ENCODE measurements at places on chromosomes 2 and 18.

- DNase-seq = no peak
These were observed 13.6 kb downstream of the EML4 start for GRCh38 chr2:42182654-42183308.

DNA sequence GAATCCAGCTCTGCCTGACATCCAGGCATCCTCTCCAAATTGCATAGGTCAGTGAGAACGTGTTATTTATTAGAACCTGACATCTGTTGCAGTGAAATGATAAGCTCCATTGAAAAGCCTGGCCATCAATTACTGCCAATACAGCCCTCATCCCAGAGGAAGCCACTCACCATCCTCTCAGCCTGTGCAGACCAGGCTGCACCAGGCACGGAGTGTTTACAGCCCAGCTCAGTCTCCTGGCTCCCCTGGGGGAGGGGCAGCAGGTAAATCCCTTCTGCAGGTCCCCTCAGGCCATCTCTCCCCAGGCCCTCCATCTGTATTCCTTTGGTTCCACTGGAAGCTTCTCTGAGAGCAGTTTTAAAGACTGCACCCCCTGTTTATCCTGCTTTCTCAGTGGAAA lies 82.6 kb upstream of the FOSL2 start:
- DNase-seq = no peak

GRCh38 chr18:49052891-49053644 lies 102.3 kb upstream of the SMAD7 start:
- peak; percentile 84 for DNase-seq

DNA sequence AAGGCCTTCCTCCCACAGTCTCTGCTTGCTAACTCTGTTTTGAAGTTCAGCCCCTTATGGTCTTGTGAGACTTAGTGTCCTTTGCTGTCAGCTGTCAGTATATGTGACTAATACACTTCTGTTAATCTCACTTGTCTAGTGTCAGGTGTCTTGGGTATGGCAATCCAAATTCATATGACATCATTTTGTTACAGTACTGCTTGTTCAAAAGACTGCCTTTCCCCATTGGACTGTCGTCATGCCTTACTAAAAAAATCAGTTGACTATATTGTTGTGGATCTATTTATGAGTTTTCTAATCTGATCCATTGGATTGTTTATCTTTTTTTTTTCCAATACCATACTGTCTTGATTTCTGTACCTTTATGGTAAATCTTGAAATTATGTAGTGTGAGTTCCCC lies 611.4 kb upstream of the HS6ST1 start:
- no peak for DNase-seq

GRCh38 chr2:47222826-47223554 lies 67.9 kb upstream of the STPG4 start:
- no peak for DNase-seq

GRCh38 chr2:240985881-240986786 lies 12.3 kb upstream of the SNED1 start:
- DNase-seq = no peak

DNA sequence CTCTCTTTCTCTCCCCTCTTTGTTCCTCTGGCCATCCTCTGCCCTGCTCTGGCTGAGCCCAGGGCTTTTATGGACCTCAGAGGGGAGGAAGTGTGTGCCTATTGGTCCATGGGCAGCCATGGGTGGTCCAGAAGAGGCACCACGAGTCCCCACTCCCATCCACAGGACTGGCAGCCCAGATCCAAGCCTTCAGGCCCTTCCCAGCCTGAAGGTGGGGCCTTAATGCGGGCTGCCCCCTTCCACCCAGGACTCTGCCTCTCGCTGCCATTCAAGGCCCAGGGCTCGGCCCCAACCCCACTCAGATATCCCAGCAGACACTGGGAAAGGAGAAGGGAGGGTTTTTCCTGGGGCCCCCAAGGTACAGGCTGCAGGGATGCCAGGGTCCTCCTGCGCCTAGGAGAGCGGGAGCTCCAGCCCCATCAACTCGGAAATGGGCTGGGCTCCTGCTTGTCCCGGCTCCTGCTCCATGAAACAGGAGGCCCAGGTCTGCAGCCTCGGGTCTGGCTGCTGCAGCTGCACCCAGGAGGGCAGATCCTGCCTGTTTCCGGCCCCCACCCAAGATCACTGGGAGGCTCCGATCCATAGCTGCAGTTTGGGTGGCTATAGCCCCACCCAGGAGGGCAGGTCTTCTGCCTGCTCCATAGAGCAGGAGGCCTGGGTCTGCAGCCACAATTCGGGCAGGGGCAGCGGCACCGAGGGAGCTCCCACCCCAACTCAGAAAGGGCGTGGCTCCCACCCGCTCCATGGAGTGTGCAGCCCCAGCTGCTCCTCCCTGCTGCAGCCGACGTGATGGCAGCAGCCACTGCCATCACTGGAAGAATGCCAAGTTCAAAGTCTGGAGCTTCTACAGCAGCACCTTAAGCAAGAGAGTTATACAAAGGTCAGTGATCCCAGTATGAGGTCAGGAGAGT lies 116.6 kb upstream of the RBBP8 start:
- no peak for DNase-seq

GRCh38 chr18:21300908-21301200 lies 58.8 kb downstream of the GREB1L start:
- peak; percentile 53 for DNase-seq

GRCh38 chr2:120587279-120587996 lies 148.2 kb upstream of the GLI2 start:
- no peak for DNase-seq

GRCh38 chr2:28117104-28117596 lies 226.6 kb downstream of the BABAM2 start:
- DNase-seq = peak; percentile 35

GRCh38 chr2:10778724-10779115 lies 33.9 kb downstream of the PDIA6 start:
- DNase-seq = no peak

GRCh38 chr2:127197475-127198385 lies 22.4 kb downstream of the CYP27C1 start:
- peak; percentile 36 for DNase-seq

DNA sequence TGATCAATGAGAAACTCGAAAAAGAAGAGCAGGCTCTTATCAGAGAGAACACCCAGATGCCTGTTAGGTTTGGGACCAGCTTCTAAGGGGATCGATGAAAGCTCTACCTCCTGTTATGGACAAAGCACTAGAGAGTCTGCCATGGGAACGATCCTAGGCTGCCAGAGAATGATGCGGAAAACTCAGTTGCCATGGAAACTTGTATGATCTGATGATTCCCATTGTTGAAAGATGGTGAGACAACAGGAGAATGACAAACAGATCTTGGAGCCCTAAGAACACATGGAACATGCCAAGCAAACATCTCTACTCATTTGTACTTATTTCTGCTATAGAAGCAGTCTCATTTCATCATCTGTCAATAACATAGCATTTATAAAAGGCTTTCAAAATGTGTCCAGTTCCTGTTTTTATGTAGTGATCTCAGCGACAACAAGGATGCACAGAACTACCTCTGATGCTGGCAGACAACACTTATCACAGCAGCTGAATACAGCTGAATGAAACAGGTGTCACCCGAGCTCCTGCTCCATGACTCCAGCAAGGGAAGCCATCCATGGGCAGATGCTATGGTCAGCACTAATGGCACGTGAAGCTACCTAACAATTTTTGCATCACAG lies 59.6 kb downstream of the NCKAP5 start:
- no peak for DNase-seq

DNA sequence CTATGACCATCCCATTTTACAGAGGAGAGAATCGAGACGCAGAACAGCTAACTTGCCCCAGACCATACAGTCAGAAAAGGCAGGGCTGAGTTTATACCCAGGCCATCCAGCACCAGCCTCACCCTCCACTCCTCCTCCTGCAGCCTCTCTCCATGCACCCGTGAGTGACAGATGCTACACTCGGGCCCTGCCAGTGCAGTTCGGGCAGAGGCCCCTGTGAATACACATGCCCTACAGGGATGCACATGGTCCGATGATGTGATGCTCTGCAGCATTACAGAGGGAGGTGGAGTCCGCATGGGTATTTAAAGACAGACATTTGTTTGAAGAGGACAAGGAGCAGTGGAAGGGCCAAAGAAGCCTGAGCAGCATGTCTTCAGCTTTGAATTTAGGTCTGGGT lies 75.1 kb upstream of the PXDN start:
- DNase-seq = no peak

GRCh38 chr18:10424585-10425307 lies 29.7 kb upstream of the APCDD1 start:
- DNase-seq = no peak

DNA sequence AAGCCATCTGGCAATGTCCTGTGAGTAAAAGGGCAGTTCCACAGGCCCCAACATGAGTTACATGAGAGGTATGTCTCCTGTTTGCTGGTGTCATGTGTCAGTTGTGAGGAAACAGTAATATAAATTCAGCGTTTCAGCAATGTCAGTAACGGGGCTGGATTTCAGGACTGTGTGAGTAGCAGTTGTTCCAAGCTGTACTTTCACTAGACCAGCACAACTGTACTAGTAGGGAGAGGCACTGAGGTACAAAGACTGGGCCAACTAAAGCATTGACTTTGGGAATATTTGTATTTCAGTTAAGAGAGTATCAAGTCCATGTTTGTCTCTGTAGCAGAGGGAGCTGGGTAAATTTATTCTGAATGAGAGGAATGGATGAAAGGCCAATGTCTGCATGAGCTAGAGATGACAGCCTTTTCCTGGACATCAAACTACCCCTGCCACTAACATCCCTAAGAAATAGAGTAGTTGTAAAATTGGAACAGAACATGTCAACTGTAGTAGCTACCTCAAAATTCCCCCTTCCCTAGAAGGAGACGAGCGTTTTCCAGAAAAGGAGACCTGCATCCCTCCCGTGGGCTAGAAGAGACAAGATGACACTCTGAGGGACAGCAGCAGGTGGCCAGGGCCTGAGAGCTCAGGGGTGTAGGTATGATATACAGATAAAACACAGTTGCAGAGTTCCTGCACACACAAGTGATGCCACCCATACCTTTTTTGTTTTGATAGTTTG lies 24.4 kb downstream of the EIF4E2 start:
- no peak for DNase-seq

DNA sequence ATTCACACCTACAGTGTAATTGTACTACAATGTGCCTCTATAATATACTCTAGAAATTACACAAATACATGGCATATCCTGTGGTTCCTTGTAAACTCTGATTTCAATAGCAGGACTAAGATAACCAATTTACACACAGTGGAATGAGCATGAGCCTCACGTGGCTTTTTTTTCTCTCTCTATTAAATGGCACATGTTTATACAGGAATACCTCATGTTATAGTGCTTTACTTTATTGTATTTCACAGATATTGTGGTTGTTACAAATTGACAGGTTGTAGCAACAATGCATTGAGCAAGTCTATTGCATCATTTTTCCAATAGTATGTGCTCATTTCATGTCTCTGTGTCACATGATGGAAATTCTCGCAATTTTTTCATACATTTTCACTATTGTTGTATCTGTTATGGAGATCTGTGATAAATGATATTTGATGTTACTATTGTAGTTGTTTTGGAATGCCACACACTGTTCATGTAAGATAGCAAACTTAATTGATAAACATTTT lies 260.0 kb downstream of the FSIP2 start:
- DNase-seq = no peak

- DNase-seq = no peak
These were observed 33.3 kb downstream of the SPP2 start for GRCh38 chr2:234083572-234084348.

DNA sequence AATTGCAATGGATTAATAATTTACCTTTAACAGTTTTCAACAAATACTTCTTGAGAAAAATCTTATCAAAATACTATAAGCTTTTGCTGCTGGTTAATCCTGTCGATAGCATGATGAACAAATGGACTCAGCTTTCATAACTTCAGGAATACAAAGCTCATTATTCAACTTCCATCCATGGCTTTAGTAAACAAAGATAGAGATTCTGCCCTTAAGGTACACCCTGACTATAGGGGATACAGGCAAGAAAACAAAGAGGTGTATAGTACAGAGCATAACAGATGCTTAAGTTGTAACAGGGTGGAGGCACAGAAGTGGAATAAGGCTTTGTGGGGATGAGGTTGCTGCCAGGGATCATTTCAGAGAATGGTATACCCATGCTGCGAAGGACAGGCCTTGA lies 272.5 kb upstream of the STON1 start:
- DNase-seq = no peak

DNA sequence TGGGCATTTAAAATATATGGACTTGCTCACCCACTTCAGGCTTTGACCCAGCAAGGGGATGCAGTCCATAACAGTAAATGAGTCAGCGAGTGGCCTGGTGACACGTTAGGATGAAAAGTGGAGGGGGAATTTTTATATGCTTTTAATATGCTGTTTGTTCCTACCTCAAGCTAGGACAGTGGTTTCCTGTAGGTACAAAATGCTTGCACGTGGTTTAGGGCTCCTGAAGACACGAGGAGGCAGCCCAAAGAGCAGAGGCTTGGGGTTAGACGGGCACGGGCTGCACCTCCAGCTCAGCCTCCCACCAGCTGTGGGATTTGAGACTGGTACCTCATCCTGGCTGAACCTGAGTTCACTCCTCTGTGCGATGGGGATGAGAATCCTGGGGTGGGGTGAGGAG lies 306.2 kb upstream of the CXCR4 start:
- DNase-seq = no peak

- DNase-seq = no peak
These were observed 54.2 kb upstream of the CTDP1 start for GRCh38 chr18:79625195-79625923.

- no peak for DNase-seq
These were observed 119.2 kb downstream of the PAX3 start for GRCh38 chr2:222179592-222179991.

GRCh38 chr2:160061944-160062291 lies 497 bp downstream of the PLA2R1 start:
- no peak for DNase-seq

All from NCI-H226 (cell line).